Head of caudate nucleus (tissue), 42 donors: ENCODE measurements at places on chromosomes 3 and 15.

- DNase-seq = no peak
Measured at GRCh38 chr3:33658621-33658990, 59.4 kb downstream of the CLASP2 start.

DNA sequence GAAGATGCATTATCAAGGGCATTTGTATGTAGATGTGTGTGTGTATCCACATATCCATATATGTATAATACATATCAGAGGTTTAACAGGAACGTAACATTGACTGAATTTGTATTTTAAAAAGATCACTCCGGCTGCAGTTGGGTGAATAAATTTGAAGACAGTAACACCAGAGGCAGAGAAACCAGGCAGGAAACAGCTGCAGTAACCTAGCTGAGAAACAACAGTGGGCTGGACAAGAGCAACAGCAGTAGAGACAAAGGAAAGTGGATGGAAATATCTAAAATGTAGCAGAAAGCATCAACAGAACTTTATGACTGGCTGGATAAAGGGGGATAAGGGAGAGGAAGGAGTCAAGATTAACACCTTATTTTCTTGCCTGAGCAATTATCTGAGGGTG, 68.3 kb upstream of the SETMAR start:
- DNase-seq = no peak

- DNase-seq = no peak
Measured at GRCh38 chr3:122097141-122097540, 42.0 kb downstream of the CD86 start.

DNA sequence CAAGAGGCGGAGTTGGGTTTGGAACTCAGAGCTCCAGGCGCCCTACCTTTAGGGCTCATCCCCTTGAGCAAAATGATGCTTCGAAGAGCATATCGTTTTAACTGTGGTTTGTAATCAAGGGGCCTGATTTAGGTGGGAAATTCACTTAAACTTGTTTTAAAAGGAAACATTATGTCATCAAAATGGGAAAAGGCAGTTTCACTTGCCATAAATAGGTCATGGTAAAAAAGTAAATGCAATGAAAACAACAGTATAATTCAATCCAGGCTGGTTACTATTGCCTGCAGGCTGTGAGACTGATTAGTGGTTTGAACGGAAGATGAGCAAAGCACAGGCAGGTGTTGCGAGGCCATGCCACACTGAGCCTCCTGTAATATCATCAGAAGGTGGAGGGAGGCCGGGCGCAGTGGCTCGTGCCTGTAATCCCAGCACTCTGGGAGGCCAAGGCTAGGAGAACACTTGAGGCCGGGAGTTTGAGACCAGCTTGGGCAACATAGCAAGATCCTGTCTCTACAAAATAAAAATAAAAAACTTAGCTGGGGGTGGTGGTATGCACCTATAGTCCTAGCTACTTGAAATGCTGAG, 2.1 kb downstream of the HDAC11 start:
- no peak for DNase-seq
